ENCODE measurements at places on chromosomes 2 and 18. TPM values are rescaled to one million over a fixed set of nuclear protein-coding genes. Genes with fewer than 3 reads are reported as not detected.

The FBLN7 gene
- 1.7 TPM for total RNA-seq

The GTF2A1L gene
- 21.8 TPM for total RNA-seq

The GNAL gene
- 25.1 TPM for total RNA-seq

The RNF103 gene
- total RNA-seq: 41.4 TPM

The PTPRN gene
- 8.0 TPM for total RNA-seq

The TMEM37 gene
- total RNA-seq: 1.1 TPM

The FBXO11 gene
- total RNA-seq: 47.1 TPM

The SERPINB2 gene
- 0.81 TPM for total RNA-seq

The MYOM1 gene
- total RNA-seq: 37.7 TPM

The HNMT gene
- 62.4 TPM for total RNA-seq

The CNDP1 gene
- not detected for total RNA-seq

The UGT1A8 gene
- total RNA-seq: not detected
